ENCODE measurements at places on chromosomes 16 and 17.

DNA sequence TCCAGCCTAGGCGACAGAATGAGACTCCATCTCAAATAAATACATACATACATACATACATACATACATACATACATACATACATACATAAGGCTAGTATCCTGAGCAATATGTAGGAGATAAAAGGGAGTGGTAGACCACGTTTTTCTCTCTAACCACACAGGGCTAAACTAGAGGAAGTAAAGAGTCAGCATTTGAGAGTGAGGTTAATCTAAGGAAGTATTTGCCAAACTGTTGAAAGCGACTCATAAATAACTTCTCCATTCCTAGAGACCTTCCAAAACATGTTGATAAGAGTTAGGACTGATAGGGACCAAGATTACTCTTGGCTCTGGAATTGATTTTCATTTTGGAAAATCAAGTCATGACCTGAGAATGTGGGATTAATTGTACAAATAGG lies 68.9 kb downstream of the NEUROD2 start:
- no peak for DNase-seq

DNA sequence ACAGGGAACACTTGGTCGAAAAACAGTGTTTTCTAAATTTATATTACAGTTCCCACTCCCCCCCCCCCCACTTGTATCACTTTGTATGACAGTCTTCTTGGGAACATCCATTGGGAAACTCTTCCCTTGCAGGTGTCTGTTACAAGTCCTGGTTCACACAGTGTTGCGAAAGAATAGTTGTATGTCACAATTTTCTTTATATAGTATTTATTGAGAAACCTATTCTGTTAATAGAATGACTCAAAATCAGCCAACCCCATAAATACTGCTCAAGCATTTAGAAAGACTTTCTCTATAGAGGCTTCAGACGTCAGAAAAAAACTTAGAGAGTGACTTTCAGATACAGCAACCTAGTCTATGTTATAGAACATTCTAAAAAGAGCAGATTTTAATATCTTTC lies 414.4 kb downstream of the WWOX start:
- no peak for DNase-seq

DNA sequence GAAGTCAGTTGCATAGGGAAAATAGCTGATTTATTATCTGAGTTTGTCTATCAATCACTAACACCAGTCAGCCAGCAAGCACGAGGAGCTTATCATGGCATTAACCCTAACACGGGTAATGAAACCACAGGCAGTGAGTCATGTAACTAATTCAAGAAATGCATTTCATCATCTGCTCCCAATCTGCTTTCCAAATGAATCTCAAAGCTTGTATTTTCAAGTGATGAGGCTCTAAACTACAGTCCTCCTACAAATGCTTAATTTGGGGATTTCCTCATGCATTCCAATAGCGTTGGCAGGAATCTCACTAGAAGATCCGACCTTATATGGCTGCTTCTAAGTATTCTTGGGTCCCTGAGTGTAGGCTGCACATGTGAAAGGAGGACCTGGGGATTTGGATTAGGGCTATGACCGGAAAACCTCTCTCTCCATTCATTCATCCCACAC lies 118.4 kb upstream of the HSBP1 start:
- DNase-seq: no peak

GRCh38 chr17:75084039-75084660 lies 3.6 kb upstream of the SLC16A5 start:
- DNase-seq: no peak

DNA sequence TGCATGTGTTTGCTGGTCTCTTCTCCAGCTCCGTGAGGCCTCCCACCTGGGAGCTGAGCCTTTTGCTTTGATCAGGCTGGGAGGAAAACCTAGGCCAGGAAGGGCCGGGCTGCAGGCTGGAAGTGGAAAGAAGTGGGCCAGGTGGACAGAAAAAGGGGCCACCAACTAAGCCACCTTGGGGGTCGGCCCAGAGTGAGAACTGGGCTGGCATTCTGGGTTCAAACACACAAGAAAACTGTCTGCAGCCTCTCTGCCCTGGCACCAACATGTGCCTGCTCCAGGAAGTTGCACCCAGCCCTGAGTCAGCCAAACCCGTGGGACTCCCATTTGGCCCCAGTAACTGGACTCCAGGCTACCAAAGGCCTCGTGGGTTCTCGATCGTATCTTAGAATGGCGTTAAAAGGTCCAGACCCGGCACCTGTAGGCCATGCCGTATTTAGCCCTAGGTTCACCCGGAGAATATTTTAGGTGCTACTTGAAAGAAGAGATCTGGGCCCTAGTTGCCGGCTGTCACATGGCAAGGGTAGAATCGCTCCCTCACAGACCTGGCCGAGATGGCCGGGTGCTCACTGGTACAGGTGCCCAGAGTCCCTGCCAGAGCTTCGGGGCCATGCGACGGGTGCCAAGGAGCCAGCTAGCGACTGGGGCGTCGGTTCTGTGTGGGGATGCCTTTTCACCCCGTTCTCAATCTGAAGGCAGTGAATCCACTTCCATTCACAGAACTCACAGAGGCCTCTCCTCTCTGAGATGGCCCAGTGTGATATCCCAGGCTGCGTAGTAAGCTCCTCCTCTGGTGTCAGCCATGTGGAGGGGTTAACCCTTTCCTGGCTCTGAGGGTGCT lies 236.6 kb downstream of the MRTFB start:
- DNase-seq: no peak

- DNase-seq: no peak
Observed at GRCh38 chr17:2468270-2468669, 43.4 kb downstream of the METTL16 start.

DNA sequence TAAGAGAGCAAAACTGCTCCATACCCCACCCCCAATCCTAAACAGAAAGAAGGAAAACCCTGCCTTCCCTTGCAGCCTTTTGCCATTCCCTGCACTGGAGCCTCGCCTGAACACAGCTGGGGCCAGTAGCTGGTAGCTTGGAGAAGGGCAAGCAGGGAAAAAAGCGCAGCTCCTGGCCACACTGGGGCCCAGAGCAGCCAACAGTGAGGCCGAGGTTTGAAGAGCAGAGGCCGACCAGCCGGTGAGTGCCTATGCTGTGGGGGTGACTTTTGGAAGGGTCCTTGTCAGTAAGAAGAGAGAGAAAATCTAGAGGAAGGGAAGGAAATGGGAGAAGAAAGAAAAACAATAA lies 3.2 kb upstream of the HOXB9 start:
- DNase-seq: no peak

GRCh38 chr16:48687421-48688038 lies 77.5 kb upstream of the N4BP1 start:
- DNase-seq: peak; percentile 40

DNA sequence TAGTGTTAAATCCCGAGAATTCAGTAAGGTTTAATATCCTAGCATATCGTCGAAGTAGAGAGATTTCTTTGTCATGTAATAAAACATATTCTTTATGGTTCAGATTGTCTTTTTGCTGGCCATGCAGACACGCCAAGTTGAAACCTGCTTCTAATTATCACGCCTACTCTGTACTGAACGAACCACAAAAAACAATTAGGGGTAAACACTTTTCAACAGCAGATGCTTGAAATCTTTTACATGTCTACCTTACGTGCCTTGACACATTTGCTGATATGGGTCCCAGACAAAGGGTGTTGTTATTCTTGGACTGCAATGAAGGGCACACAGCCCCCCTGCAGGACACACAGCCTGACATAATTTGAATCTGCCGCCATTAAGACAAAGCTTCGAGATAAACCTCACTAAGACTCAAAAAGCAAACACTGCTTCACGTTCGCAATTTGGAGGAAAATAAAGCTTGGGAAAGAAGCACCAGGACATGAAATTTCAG lies 13.3 kb downstream of the WIPI1 start:
- no peak for DNase-seq

- no peak for DNase-seq
Observed at GRCh38 chr16:55479430-55480140, 587 bp downstream of the MMP2 start.

DNA sequence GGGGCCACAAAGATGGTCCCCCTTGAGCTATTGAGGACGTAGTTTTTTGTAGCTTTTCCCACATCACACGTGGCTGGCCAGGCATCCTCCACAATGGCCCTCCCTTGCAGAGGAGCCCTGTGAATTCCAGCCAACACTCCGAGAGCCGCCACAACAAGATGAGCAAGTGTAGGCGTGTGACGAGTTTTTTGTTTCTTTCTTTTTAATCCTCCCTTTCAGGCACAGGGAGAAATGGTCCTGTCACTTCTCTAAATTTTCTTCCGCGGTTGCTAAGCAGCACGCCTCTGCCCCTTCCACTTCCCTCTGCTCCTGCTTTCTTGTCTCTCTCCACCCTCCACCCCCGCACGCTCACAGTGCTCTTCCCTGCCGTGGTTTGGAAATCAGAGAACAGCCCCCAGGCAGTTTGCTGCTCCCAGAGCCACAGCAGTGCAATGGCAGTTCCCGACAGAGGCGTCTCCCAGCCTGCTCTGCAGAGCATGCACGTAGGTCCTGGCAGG lies 68.0 kb upstream of the MRTFB start:
- DNase-seq: no peak

DNA sequence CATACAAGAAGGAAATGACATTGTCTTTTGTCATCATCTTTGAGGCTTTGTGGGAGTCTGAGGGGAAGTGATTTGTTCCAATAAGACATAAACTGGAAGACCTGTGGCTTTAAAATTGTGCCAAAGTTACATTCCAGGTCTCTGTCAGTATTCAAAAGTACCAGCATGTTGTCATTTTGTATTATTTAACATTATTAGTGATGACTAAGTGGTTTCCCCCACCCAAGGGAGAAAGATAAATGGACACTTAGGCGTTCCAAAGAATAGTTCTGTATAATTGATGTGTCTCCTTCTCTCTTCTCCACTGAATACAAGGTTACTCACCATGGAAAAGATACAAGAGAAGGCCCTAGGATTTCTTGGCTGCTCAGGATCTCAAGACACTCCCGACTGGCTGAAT lies 3.8 kb downstream of the CFAP97D1 start:
- DNase-seq: no peak

- no peak for DNase-seq
Observed at GRCh38 chr17:42748202-42748907, 3.5 kb upstream of the EZH1 start.

- DNase-seq: no peak
Observed at GRCh38 chr16:77375396-77375795, 59.4 kb downstream of the ADAMTS18 start.

DNA sequence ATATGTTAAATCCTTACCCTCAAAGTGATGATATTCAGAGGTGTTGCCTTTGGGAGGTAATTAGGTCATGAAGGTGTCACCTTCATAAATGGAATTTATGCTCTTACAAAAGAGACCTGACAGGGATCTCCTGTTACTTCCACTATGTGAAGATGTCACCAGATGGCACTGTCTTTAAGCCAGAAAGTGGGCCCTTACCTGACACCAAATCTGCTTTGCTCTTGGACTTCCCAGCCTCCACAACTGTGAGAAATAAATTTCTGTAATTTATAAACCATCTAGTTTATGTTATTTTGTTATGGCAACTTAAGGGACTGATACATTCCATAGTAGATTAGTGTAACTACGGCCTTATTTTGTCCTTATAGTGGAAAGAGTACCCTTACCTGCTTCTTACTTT lies 358.3 kb upstream of the SALL1 start:
- DNase-seq: no peak

- DNase-seq: no peak
Observed at GRCh38 chr17:44439168-44439567, 49.7 kb upstream of the ITGA2B start.

DNA sequence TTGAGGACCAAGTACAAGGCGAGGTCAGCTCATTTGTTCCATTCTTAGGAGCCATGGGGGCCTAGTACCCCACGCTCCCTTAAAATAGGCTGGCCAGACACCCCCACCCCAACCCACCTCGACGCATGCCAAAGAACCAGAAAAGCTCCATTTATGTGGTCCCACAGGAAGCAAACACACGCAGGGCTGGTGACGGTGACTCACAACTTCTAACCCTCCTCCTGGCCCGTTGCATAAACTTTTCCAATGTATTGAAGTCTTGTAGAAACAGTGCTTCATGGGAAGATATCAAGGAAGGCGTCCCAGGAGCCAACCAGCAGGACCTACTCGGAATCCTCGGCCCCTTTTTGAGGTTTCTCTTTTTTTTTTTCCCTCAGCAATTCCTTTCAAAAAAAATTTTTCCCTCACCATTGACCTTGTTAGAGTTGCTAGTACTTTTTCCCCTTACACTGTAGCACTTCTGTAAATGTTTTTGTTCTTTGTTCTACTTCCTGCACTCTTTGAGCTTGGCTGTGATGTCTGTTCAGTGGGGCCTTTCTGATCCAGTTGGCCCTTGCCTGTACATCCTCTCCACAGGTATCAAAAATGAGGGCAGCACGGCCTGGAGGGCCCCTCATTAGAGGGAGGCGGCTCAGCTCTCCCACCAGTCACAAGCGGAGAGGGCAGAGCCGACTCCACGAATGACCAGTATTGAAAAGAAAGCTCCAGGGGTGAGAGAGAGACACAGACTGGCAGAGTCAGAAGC lies 208.3 kb downstream of the RGS9 start:
- no peak for DNase-seq

- no peak for DNase-seq
Observed at GRCh38 chr16:56814537-56815432, 50.2 kb upstream of the SLC12A3 start.

DNA sequence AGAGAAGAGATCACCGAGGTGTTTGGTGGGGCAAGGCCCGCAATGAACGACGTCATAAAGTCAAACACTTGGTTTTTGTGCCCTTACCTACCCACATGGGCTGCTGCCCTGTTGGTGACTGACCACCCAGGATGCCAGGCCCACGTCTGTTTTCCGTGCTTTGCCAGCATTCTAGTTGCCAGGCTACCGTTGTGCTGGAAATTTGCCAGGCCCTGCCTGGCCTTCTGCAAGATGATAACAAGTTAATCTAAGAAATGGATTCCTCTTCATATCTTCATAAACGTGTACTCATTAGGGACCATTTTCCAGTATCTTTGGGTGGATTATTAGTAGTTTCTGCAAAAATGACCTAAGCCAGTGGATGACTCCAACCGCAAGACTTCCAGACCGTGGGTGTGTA lies 35.4 kb downstream of the SLC6A4 start:
- DNase-seq: no peak

- DNase-seq: peak; percentile 59
Observed at GRCh38 chr17:50149417-50150353, 792 bp downstream of the PPP1R9B start.

DNA sequence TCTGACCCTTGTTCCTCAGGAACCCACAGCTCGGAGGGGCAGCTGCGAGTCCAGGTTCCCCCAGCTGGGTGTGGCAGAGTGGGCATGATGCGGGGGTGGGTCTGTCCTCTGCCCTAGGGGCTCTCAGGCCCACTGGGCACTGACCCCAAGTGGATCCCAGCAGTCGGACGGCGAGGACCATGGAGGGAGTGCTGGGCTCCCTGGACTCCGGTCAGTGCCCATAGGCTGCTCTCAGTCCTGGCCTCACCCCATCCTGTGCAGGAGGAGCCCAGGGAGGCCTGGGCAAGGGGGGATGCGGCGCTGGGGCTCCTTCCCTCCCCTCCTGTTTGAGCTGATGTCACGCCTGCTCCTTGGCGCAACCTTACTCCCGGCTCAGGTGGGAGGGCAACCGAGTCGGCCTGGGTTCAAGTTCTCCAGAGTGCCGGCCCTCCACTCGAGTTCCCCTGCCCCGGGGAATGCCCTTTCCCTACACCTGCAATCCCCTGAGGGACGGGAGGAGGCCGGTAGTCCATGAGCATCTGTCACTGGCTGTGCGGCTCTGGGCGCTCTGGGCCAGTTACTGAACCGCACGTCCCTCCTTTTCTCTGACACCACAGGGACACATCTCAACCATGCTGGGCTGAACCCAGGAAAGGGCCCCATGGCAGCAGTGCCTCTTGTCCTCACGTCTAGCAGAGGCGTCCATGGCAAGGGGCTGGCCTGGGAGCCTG lies 52.6 kb upstream of the ACSF3 start:
- DNase-seq: no peak
